ENCODE measurements at places on chromosomes 4 and X.
A peak's percentile ranks its signal among the peaks of the same experiment; 100 is the strongest.

GRCh38 chr4:7811536-7812191 is 128.0 kb downstream of the AFAP1 start:
- no peak for DNase-seq

DNA sequence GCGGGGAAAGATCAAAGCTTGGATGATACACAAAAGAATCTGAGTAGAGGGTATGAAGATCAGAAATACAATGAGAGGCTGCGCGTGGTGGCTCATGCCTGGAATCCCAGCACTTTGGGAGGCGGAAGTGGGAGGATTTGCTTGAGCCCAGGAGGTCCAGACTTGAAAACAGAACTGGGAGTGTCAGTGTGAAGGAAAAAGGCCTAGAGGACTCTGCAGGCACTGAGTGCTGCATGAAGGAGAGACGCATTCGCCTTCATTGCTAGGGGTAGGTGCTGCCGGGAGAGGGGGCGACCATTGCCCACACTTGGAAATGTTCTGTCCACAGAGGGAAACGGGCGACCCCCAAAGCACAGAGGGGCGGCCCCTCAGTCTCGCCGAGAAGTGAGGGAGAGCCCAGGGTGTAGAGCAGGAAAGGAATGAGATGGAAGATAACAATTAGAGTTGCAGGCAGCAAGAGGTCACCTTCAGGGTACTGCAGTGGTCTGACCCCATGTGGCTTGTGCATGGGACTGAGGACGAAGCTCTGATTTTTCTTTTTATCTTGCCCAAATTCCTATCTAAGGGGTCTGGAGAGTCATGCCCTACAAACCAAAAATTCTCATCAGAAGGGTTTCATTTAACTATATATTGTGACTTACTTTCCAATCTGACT is 31.8 kb upstream of the ARSD start:
- DNase-seq = no peak

DNA sequence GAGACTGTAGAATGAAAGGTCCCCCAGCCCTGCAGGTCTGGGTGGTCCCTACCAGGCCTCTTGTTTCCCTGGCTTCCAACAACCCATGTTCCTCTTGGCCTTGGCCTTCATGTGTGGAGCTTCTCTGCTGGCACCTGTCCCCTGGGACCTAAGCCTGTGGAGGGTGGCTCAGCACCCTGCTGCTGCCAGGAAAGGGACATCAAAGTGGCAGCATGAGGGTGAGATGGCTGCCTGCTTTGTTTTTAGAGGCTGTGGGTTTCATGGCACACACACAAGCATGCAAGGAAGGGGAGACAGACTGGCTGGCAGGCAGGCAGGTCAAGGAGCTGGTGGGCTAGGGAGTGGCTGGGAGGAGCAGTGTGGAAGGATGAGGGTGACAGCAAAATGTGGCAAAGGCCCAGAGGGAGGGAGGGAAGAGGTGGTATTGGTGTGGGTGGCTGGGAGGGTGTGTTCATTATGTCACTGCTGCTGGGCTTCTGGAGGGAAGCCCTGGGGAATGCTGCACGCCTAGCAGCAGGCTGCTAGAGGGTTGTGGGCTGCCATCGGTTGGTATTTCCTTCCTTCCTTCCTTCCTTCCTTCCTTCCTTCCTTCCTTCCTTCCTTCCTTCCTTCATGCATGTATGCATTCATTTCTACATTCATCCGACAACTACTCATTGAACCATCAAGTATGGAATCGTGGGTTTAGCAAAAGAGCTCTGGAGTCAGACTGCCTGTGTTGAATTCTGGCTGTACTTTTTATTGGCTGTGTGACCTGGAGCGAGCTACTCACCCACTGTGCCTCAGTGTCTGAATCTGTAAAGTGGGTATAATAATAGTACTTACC is 128.7 kb upstream of the PJA1 start:
- DNase-seq = no peak

GRCh38 chrX:150774798-150775568 is 81.8 kb downstream of the MTMR1 start:
- no peak for DNase-seq

GRCh38 chrX:77922787-77923186 is 12.3 kb downstream of the ATP7A start:
- DNase-seq = no peak

DNA sequence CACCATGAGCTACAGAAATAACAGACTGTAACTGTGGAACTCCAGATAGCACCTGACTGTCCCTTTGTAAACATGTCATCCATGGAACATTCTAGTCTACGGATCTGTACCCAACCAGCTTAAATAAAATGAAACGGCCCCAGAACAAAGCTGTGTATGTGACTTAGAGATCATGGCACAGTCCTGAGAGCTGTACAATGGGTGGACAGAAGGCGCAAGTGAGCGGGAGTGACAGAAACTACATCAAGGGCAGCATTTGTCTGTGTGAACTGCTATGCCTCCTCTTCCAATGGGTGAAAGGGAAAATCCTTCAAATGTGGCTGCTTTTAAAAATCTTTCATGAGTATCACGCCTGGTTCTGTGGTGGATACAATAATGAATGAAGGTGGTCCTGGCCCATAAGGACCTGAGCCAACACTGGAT is 72.5 kb downstream of the FAT1 start:
- DNase-seq = no peak

- no peak for DNase-seq
Measured at GRCh38 chr4:42348692-42349091, 48.6 kb upstream of the SHISA3 start.

- no peak for DNase-seq
Measured at GRCh38 chr4:113221990-113222389, 172.5 kb downstream of the ANK2 start.

- DNase-seq = no peak
Measured at GRCh38 chr4:77189412-77189811, 32.4 kb downstream of the CCNG2 start.

DNA sequence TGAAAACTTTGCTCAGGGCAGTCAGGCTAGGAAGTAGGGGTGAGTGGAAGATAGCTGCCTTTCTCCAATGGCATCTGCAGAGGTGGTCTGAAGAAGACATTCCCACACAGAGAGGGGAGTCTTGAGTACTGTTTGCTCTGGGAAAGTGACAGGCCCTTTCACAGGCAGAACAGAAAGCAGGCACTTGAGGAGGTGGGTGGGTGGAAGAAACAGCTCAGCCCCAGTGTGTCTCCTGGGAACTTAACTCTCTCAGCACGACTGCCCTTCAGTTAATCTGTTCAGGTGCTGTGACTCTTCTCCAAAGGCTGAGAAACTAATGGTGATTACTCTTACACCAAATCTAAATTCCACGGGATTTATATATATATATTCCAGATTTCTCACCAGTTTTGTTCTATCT is 28.3 kb downstream of the ENOPH1 start:
- no peak for DNase-seq

- no peak for DNase-seq
Measured at GRCh38 chr4:19961091-19961490, 290.6 kb upstream of the SLIT2 start.

GRCh38 chrX:11381464-11381863 is 88.3 kb downstream of the AMELX start:
- peak; percentile 1 for DNase-seq

- no peak for DNase-seq
Measured at GRCh38 chr4:140344621-140345020, 28.8 kb upstream of the SCOC start.

DNA sequence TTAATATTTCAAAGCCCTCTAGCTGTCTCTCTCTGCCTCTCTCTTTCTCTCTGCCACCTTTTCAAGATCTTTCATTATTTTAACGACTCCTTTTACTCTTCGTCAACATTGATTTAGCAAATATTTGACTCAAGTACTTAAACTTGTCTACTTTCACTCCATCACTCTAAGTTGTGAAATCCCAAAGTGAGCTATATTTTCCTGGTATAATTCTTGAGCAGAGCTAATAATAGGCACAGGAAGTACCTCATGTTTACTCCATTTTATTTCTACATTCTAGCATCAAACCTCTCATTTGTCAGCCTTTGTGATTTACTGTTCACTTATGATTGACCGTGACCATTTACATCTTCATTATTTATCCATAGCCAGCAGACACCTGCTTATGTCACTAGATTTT is 482.5 kb downstream of the RPA4 start:
- DNase-seq = no peak

- DNase-seq = no peak
Measured at GRCh38 chr4:182242787-182243186, 415 bp upstream of the TENM3 start.

DNA sequence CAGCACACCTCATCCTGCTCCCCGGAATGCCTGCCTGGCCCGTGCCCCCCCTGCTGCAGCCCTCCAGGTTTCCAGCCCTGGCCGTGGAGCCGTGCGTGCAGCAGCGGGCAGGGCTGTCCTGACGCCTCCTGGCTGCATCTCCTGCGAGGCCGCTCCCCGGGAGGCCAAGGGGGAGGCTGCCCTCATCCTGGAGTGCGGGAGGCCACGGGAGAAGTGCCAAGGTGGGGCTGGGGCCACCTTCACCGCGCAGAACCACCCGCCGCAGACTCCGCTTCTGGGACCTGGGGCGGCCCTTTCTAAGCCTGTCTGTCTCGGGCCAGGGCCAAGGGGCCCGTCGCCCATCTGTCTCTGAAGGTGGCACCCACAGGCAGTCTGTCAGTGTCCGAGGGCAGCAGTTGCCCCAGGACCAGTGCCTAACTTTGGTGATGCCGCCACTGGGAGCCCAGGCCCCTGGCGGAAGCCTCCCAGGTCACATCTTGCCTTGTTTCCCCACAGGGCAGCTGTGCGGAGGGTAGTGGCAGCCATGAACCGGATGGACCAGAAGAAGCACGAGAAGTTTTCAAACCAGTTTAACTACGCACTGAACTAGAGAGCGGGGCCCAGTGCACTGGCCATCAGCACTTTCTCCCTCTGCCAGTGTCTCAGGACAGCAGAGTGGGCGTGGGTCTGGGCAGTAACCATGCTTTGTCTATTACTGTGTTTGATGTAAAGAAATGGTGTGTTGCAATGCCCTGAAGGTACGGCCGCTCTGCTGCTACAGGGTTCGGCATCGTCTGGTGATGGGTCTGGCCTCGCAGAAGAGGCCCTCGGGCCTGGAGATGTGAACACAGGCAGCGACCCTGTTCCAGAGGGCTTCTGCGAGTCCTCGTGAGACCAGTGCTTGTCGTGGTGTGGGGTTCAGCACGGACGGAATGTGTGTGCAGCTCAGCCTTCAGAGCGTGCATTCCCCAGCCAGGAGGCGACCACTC is 20.6 kb downstream of the NKX1-1 start:
- no peak for DNase-seq

GRCh38 chr4:78426972-78427371 is 124.6 kb upstream of the ANXA3 start:
- no peak for DNase-seq

GRCh38 chrX:110741213-110741796 is 54.3 kb downstream of the CHRDL1 start:
- no peak for DNase-seq

- DNase-seq = no peak
Measured at GRCh38 chr4:40283968-40284367, 51.2 kb upstream of the CHRNA9 start.

DNA sequence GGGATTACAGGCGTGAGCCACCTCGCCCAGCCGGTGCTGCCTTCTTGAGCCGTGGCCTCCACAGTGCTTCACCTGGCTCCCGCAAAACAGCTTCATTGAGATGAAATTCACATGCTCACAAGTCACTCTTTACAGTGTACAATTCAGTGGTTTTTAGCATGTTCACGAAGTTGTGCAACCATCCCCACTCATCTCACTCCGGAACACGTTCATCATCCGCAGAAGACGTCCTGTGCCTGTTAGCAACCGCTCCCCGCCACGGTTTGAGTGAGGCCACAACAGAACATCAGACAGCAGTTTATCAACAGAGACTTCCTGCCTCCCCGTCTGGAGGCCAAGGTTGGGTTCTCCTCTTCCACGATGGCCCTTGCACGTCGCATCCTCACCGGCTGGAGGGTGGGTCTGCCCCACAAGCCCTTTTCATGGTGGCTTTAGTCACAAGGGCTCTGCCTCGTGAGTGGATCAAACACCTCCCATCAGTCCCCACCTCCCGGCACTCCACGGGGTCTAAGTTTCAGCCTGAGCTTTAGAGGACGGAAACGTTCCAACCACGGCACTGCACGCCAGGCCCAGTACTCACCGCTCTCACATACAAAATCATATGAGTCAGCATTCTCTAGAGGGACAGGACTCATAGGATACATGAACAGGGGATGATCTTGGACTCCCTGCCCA is 29.6 kb upstream of the SPON2 start:
- DNase-seq = no peak

GRCh38 chr4:96841801-96842200 is 1001.9 kb downstream of the PDHA2 start:
- no peak for DNase-seq

GRCh38 chr4:52638717-52639116 is 20.4 kb downstream of the USP46 start:
- DNase-seq = no peak

- DNase-seq = no peak
Measured at GRCh38 chrX:133265331-133265730, 47.2 kb upstream of the TFDP3 start.

GRCh38 chrX:132491191-132491590 is 2.4 kb upstream of the MBNL3 start:
- no peak for DNase-seq

GRCh38 chr4:31651541-31651940 is 931.4 kb downstream of the PCDH7 start:
- DNase-seq = no peak

- DNase-seq = no peak
Measured at GRCh38 chr4:182126603-182127002, 116.6 kb upstream of the TENM3 start.

DNA sequence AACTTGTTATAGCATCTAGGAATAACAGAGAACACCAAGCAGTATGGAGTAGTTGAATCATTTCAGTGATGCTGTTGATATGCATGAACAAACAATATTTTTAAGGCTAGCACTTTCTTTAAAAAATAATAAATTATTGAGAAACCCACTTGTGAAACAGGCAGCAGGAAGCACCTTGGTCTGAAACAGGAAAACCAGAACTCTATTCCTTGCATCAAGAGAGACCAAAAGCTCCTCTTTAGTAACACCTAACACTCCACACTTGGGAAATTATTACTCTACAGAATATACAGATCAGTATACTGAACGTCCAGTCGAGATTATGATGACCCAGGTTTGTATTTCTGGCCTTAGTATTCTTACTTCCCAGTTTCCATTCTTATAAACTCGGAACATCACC is 129.0 kb downstream of the ARAP2 start:
- DNase-seq = no peak

DNA sequence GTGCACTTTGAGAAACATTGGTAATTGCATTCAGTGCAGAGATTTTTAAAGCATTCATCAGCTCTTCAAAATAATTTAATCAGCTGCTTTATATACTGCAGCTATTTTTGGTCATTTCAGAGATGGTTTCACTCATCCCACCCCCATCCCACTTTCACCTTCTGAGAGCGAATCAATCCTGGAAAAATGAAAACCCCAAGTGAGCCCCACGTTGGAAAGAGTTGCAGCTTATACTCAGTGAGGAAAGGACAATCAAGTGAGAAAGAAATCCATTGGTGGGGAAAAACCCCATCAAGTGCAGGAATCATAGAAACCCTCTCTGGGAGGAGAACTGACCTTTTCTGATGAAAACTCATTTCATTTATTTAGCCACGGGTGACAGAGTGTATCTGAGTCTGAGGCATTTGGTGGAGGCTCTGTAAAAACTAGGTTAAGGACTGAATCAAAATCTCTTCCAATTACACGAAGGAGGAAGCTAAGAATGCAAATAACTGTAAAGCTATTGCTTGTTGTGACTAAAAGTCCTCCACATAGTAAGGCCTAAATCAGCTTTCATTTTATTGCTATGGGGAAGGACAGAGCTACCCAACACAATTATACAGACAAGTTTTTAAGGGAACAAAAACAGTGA is 240.4 kb upstream of the PGRMC2 start:
- DNase-seq = no peak

GRCh38 chr4:4519297-4519894 is 22.5 kb downstream of the STX18 start:
- peak; percentile 5 for DNase-seq

Data from COR-L47 (cell line).